ENCODE measurements at places on chromosomes 1 and 21.
A peak's percentile ranks its signal among the peaks of the same experiment; 100 is the strongest.

GRCh38 chr21:26717146-26717739 lies 128.0 kb downstream of the ADAMTS1 start:
- DNase-seq = no peak

- no peak for DNase-seq
Measured at GRCh38 chr1:53246261-53247134, 8.2 kb upstream of the MAGOH start.

DNA sequence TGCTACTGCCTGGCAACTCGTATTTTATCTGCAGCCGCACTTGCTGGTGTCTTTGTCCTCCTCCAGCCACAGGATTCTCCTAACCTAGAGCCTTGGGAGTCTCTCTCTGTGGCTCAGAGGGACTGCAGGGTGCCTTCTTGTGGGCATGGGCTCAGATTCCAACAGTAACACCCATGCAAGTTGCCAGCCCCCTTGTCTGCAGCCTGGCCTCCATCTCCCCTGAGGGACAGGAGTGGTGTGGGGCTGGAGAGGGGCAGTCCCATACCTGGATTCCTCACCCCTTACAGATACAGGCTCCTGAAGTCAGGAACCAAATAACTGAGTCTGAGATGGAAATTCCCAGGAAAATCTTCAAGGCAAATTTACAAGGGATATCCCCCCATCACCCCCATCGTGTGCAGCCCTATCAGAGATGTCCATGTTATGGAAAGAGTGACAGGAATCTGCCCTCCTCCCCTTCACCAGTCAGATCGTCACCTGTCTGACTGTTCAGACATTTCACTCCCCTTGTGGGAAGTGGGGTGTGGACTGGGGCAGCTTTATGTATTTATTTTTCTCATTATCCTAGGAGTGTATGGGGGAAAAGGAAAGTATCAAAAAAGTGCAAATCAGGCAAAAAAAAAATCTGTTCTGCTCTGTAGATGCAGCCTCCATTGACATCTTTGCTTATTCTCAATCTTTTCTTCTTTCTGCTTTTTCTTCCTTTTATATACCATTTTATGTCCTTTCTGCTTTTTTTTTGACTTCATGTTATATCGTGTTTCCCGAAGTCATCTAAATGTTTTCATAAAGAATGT lies 70.8 kb downstream of the MAN1C1 start:
- DNase-seq = no peak

GRCh38 chr1:236550961-236551851 lies 27.4 kb downstream of the LGALS8 start:
- DNase-seq = no peak

DNA sequence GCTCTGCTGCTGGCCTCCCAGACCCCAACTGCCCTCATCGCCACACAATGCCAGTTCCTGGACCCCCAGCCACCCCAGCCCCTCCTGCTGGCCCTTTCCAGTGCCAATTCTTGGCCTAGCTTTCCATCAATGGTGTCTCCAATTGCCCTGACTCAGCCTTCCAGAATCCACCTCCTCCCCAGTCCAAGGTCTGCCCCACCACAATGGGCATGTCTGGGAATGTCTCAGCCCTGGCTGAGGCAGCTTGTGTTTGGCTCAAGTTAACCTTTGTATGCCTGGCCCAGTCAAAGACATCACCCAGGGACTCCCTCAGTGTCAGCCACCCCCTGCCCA lies 16.4 kb downstream of the ALDH4A1 start:
- no peak for DNase-seq

DNA sequence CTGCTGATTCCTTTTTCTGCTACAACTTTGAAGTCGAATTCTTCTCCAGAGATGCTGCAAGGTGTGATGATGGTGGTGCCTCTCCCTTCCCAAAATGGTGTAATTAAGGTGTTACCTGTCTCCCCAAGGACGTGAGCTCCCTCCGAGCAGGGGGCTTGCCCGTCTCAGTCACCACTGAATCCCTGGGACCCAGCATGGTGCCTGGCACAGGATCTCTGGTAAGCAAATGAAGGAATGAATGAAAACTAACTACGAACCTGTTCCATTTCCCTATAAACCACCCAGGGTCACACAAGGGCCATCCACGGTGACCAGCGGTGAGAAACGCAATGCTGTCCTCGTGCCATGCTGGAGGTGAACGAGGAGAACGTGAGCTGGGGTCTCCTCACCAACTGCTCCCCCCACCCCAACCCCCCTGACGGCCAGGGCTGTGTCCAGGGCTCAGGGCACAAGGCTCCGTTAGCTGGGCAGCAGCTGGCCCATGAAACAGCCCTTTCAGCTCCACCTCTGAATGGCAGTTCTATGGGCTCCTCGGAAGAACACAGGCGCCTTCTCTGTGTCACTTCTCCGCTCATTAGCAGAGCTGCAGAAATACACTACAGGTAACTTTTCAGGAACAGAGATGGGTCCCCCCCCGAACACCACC lies 2.2 kb upstream of the MATN1 start:
- DNase-seq = no peak

GRCh38 chr1:117001254-117001927 lies at the start of gene CD101:
Gene CD101, plus strand, starts transcription at chr1:117001760. Its CDS starts 58 bp downstream, at chr1:117001818.
- DNase-seq = no peak

DNA sequence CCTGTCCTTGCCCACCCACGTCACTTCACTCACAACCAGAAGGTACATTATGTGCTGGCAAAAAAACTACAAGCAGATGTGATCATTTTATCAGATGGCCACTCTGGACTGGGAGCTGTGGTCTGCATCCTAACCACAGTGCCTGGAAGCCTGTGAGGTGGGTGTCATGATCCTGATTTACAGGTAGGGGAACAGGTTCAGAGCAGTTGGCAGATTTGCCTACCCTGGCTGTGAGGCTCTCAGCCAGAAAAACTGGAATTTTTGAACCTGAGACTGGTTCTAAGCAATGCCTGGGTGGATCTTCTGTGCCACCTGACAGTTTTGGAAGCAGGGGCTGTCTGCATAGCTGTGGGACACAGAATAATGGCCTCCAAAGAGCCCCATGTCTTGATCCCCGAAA lies 150.8 kb downstream of the SYF2 start:
- no peak for DNase-seq

DNA sequence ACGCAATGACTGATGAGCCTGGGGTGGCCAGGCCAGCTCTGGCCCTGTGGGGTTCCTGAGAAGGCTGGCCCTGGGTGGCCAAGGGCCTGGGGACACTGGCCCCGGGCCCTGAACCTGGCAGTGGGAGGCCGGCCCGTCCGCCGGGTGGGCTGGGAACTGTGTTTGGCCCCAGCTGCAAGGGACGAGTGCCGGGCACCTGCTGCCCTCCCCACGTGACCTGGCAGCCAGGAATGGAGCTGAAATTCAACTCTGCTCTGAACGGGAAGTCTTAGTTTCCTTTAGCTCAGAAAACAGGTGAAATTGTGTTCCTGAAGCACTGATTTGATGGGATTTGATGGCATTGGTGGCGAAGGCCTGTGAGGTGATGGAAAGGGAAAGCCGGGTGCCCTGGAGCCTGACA lies 8.2 kb upstream of the TTLL10 start:
- peak; percentile 48 for DNase-seq

DNA sequence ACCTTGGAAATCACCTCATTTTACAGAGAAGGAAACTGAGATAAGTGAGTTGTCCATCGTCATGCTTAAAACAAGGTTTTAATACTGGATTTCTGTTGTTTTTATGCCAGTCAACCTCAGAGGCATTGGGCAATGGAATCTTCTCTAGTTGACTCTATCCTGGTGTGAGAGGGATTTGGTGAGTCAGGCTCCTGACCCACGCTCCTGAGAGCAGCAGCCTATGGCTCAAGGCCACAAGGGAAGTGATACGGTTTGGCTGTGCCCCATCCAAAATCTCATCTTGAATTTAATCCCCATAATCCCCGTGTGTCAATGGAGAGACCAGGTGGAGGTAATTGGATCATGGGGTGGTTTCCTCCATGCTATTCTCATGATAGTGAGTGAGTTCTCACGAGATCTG lies 90.1 kb downstream of the TLR5 start:
- DNase-seq = no peak

DNA sequence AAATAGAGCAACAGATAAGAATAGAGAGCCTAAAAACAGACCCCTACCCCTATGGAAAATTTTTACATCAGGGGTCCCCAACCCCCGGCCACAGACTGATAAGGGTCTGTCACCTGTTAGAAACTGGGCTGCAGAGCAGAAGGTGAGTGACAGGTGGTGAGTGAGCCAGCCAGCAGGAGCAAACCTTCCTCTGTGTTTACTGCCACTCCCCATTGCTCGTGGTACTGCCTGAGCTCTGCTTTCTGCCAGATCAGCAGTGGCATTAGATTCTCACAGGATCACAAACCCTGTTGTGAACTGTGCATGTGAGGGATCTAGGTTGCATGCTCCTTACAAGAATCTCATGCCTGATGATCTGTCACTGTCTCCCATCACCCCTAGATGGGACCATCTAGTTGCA lies 174.1 kb downstream of the FOXD2 start:
- DNase-seq = no peak

DNA sequence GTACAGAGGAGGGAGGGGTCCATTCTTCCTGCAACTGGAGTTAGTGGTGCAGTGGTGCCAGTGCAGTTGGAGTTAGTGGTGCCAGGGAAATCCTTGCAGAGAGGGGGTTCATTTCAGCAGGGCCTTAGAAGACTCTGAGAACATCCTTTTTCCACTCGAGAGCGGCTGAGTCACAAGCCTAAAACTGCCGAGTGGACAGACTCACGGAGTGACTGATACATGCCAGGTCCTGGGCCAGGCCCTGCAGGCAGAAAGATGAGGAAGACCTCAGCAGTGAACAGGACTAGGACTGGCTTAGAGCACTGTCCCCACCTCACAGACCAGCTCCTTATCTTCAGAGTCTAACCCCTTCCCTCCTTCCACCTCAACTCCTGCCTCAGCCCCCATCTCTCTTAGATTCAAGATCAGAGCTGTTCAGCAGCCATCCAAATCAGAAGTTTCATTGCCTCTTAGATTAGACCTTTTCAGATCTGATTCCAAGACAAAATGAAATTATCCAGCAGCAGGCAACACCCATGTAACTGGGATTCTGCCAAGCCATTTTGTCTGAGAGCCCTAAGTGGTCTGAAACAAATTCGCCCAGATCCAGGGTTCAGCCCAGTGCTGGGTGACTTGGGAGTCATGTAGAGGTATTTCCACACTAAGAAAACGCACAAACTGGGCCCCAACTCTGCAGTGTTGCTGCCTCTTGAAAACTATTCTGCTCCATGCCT lies 12.7 kb upstream of the IKBKE start:
- DNase-seq = no peak

GRCh38 chr21:33314111-33314510 lies 10.7 kb upstream of the IFNAR1 start:
- DNase-seq = no peak

DNA sequence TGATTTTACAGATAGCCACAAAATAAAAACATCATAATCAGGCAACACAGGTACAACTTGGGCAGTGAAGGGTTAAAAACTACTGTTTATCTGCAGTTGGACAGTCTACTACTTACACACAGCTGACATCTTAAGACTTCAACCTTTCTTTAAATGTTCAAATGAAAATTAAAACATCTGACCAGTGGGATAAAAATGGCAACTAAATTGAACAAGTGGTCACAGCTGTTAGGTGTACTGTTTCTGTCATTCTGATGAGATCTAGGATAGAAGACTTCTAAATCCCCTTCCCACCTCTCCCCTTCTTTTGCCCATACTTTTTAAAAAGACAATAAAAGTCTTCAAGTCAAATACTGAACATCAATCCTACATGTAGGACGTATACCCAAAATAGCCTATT lies 56.2 kb downstream of the ENAH start:
- no peak for DNase-seq

DNA sequence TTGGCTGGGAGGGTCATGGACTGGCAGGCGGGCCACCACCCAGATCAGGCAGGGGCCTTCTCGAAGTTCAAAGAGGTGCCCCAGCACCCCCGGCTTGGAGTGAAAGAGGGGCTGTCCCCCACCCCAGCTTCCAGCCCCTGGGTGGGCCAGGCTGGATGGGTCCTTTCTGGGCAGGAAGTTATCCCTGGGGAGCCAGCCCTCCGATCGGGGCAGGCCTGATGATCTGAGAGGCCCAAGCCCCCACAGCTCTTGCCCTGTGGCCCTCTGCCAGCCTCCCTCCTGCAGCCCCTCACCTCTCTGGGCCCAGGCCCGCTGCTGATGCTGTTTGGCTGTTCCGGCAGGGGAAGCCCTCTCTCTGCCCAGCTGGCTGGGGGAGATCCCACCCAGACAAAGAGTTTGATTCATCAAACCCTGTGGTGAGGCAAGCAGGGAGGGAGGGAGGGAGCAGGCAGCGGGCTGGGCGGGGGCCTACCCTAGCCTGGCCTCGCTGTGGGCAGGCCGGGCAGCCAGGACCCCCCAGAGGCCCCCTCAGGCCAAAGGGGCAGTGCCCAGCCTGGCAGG lies 2.5 kb downstream of the ARHGEF19 start:
- DNase-seq = no peak

- no peak for DNase-seq
Measured at GRCh38 chr1:230321741-230322420, 104.3 kb downstream of the PGBD5 start.

- DNase-seq = no peak
Measured at GRCh38 chr1:41698916-41699860, 214.7 kb upstream of the EDN2 start.

DNA sequence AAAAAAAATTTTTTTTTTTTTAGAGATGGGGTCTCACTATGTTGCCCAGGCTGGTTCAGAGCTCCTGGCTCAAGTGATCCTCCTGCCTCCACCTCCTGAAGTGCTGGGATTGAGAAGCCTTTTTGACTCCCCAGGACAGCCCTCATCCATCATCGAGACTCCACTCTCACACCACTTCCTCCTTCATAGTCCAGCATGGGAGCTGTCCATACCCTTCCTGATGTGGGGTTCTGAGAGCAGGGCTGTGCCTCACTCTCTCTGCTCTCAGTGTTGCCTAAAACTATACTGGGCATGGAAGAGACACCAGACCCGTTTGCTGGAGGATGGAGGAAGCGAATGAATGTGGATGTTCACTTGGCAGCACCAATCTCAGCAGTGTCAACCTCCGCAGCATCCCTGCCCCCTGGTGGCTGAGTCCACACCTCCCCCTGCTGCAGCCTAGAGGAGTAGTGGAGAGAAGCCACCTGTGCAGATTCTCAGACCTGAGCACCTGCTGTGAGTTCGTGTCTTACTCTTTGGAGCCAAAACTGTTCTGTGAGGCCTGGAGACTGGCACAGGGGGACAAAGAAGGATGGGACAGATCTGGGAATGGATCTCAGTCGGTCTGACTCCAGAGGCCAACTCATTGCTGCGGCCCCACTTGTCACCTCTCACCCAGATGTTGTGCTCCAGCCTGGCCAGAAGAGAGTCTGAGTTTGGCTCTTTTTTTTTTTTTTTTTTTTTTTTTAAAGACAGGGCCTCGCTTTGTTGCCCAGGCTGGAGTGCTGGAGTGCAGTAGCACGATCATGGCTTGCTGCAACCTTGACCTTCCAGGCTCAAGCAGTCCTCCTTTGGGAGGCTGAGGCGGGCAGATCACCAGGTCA lies 17.7 kb downstream of the TINAGL1 start:
- peak; percentile 93 for DNase-seq

Measured in mucosa of descending colon (tissue), 3 donors.